ENCODE measurements at places on chromosomes 11 and 22.
A peak's percentile ranks its signal among the peaks of the same experiment; 100 is the strongest.

GRCh38 chr11:74002832-74003231 lies 6.1 kb downstream of the UCP3 start:
- no peak for DNase-seq

- DNase-seq = no peak
Measured at GRCh38 chr11:14980854-14981253, 8.7 kb upstream of the CALCA start.

GRCh38 chr11:71452199-71453036 lies 585 bp upstream of the NADSYN1 start:
- DNase-seq = peak; percentile 5

GRCh38 chr11:65448074-65448417 lies 25.4 kb downstream of the NEAT1 start:
- DNase-seq = no peak

GRCh38 chr11:72373163-72373562 lies 61.2 kb downstream of the CLPB start:
- no peak for DNase-seq

DNA sequence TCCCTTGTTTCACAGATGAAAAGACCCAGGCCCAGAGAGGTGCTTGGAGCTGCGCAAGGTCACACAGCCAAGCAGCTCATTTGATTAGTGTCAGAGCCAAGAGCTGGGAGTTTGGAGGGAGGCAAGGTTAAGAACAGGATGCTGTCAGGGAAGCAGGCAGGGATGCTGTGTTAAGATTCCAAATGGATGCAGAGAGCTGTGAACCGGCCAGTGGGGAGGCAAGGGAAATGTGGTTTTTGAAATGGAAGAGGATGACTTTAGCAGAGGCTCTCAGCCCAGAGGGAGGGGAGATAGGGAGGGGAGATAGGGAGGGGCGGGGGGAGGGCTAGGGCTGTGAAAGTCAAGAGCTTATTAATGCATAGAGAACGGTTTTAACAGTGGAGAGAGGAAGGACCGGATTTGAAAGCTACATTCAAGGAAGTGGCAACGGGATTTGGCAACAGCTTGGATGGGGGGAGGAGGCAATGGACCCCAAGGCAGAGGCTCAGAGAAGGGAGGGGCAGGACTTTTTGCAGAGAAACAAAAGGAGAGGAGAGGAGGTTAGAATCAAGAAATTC lies 13.0 kb downstream of the RTN4RL2 start:
- no peak for DNase-seq

DNA sequence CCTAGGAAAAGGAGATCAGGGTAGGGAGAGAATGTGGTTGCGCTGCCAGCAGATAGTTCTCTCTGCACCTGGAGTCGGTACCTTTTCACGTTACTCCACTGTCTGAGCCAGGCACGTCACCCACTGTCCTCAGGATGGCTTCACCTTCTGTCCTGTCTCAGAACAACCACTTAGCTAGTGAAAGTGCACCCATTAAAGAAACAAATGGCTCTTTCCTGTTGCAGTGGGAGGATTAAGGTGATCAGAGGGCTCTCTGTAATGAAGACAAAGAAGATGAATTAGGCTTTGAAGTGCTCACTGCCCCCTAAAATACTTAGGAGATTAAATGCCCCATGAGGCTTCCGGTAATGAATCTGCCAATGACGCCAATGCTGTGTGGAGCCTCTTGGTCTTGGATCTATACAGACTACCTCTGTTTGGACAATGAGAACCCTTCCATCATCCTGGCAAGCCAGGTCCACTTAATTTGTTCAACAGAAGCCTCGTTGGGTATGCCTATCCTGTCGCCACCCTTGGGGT lies 113.7 kb downstream of the INSC start:
- DNase-seq = no peak

DNA sequence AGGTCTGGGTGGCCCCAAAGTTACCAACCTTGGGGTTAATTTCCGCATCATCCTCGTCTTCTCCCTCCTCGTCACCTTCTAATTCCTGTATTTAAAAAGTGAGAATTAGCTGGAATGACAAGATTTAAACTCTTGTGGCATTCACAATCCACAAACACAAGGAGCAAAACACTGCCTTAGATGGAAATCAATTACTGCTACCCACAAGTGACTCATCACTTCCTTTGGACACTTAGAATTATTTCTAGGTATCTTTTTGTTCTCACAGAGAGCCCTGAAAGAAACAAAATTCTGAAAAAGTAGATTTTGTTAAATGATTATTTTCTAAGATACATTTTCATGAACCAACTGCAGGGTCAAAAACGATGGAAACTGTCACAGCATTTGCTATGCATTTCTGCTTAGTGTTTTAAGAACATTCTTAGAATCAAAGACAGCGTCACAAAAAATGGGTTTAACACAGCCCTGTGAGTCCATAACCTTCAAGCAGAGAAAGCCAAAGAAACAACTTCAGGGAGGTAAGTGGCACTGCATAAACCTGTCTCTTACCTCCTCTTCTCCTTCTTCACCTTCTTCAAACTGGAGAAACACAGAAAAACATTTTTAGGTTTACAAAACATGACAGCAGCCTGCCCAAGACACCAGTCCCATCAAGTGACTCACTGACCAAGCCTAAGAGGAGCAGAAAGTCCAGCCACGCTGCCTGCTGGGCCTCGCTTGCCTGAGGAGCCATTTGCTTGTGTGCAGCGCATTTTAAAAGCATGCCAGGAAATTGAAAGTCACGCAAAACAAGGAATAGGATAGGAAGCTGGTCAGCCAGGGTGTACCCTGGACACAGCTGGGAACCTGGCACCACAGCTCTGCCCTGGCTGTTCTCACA lies 22.3 kb upstream of the PHLDA2 start:
- DNase-seq = no peak
